ENCODE measurements at places on chromosomes 7 and 10.

DNA sequence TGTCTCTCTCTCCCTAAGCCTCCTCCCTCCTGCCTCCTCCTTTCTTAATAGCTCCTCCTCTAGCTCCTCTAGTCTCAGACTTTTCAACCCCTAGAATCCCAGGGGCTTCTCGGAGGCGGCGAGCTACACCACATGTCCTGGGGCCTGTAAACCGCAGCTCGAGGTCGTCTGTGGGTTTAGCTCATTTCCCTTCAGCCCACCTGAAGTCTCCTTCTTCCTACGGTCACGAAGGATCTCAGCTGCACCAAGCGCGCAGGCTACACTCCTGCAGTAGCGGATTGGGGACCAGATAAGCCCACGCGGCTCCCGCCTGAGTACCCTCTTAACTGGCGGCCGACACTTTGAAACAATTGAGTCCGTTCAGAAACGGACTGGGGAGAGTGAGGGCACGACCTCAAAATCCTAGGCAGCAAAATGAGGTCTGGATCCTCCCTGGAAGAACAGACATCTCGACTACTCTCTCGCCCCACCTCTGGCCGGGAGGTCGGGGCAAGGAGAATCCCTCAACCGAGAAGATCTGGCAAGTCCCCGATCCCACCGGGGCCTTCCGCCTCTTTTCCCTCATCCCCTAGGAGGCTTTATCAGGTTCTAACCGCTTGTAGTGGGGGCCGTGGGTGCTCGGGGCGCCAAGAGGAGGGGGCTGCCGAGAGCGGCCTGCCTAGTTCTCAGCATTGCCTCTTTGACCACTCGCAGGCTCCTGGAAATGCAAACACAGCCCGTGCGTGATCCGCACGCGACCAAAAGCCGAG lies 1.3 kb upstream of the SORCS3 start:
- no peak for DNase-seq

- no peak for DNase-seq
Measured at GRCh38 chr7:23590529-23590928, 6.7 kb upstream of the CCDC126 start.

DNA sequence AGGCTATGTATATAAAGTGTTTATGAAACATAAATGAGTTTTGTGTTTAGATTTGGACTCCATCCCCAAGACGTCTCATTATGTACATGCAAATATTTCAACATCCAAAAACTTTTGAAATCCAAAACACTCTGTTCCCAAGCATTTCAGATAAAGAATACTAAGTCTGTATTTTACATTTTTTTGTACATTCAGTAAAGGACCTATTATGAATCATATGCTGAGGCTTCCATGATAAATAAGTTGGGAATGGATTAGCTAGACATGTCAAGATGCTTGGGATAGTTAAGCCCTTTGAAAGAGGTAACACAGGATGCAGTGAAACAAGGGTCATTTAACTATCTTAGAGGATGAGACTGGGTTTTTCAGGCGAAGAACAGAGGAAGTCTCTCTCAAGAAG lies 262.9 kb downstream of the SNX13 start:
- DNase-seq, result no peak

- DNase-seq, result no peak
Measured at GRCh38 chr7:155203059-155203881, 94.4 kb upstream of the INSIG1 start.

Measured in AG04449 (cell line).